Panc1 (cell line): ENCODE measurements at places on chromosomes 4 and X. TPM values are rescaled to one million over a fixed set of nuclear protein-coding genes. Genes with fewer than 3 reads are reported as not detected.

Gene AR
- 0.05 TPM for total RNA-seq

Gene VCX3A
- total RNA-seq: not detected

Gene PITX2
- total RNA-seq: 0.44 TPM

Gene SMIM31
- not detected for total RNA-seq

Gene F11
- not detected for total RNA-seq

Gene PNMA3
- total RNA-seq: 0.41 TPM

Gene SPANXN4
- total RNA-seq: not detected

Gene SSR4
- 504 TPM for total RNA-seq
